ENCODE measurements at places on chromosomes 16 and 17.

- DNase-seq, result no peak
Observed at GRCh38 chr16:31007684-31008083, 2.8 kb downstream of the STX1B start.

DNA sequence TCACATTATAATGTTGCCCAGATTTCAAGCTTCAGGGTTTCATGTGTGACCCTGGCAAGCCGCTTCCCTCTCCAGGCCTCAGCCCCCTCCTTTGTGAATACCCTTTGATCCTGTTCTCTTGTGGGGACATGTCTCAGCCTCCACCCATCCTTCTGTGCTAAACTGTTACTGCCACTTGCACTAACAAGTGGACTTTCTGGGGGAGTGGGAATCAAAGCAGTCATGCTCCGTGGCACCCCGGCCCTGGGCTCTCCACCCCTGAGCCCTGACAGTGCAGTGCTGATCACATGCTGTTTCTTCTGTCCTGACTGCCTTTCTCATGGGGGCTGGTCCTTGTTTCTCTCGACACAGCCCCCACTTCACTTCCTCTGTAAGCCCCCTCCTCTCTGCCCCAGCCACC lies 9.7 kb upstream of the DCAF7 start:
- DNase-seq, result no peak

DNA sequence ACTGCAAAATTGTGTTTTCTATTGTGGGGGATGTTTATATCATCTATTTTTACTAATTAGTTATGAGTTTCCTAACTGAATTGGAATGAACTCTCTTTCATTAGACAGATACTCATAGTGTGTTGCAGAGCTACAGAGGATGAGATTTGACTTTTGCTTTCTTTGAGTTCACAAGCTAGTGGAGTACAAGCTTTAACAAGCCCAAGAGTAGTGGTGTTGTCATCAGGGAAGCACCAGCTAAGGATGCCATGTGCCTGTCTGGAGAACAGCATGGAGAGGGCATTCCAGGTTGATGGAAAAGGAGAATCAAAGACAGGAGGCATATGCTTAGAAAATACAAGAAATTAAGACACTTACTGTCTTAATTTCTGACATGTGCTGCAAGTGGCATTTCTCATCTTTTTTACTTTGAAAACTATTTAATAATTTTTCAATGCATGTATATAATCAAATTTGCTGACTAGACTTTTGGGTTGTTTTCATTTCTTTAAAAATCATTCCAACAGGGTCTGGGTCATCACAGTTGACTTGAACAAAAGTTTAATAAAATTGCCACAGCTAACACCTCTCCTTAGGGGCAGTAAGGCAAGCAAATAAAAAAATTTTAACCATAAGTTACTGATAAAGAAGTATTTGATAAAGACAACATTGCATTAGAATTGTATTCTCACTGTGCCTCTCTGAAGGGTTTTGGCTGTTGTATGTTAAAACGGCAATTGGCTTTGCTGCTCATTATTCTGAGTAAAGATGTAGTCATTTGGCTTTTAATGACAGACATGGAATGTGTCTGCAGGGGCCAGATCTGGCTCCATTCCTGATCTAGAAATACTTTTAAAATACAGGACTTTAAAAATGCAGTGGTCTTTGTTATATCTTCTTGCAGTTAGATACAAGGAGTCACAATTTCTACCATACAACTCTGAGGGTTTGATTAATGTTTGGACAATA lies 323.7 kb upstream of the CDH11 start:
- no peak for DNase-seq

DNA sequence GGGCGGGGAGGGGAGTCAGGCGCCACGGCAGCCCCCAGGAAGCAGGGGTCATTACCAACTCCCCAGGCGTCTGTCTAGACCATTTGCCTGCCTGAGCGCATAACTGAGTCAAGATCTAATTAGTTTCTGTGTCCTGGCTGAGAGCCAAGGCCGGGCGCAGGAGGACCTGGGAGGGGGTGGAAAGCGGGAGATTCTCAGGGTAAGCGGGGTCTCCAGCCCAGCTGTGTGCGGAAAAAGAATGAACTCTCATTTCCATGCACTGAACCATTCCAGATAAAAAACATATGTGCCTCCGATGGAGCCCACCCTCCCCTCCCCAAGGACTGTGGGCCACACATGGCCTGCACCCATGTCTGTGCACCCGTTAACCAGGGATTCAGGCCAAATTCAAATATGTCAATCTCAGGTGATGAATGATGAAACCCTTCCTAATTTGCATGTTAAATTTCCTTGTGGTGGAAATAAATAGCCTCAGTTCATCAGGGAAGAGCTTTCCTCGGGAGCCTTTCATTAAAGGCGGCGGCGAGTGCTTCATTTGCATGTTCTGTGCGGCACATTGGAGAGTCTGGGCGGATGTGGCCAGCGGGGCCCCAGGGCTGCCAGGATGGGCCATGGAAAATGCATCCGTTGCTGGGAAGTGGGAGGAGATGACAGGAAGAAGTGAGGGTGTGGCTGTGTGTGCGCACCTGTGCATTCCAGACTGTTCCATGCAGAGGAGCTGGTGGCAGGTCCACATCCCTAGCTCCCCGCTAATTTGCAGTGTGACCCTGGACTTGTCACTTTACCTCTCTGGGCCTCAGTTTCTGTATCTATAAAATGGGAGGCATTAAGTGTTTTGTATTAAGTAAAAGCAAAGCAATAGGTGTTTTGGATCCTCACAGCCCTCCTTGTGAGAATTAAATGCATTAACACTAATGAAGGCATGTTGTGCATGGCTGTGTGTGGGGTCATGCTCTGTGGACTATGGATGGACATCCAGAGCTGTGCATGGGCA lies 151.1 kb downstream of the SDK2 start:
- DNase-seq, result no peak

DNA sequence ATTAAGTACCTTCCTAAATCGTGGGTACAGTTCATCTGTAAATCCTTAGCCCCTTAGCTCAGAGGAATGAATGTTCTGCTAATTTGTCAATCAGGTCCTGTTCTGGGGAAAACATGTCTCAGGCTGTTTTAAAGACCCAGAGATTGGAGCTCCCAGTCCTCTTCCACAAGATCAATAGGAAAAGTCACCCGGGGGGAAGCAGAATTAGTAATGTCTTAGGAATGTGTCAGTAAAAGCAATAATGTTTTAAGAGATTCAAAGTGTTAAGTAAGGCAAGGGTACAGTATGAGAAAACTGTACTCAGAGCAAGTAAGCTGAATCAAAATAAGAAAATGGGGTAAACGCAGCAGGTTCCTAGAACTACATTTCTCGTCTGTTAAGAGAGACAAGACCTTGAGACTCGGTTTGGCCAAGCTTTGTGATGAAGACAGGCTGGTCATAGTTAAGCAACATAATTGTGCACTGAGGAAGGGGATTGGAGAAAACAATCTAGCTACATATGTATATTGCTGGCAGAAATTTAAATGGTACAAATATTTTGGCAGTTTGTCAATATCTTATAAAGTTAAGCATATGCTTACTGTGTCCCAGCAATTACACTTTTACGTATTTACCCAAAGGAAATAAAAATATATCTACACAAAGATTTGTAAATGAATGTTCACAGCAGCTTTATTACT lies 192.9 kb upstream of the C17orf78 start:
- no peak for DNase-seq

DNA sequence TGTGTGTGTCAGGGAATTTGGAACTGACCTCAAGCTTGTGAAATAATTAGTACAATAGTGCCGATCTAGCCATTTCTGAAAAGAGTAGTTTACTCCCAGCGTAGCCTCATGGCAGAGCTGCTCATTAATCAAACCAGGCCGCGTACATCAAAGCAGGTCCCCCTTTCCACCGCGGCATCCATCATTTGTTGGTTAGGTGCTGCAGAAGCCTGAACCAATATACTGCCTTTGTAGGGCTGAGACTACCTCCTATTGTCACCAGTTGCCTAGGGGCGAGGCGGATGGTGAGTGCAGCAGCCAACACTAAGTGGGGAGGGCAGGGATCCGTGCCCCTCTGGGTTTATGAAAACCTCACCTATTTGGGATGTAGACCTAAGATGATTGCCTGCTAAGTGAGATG lies 264.1 kb downstream of the TMEM114 start:
- no peak for DNase-seq

- peak; percentile 11 for DNase-seq
Observed at GRCh38 chr17:79065105-79065670, 9.4 kb upstream of the ENGASE start.

GRCh38 chr17:41416479-41416878 lies 7.9 kb downstream of the KRT37 start:
- no peak for DNase-seq

DNA sequence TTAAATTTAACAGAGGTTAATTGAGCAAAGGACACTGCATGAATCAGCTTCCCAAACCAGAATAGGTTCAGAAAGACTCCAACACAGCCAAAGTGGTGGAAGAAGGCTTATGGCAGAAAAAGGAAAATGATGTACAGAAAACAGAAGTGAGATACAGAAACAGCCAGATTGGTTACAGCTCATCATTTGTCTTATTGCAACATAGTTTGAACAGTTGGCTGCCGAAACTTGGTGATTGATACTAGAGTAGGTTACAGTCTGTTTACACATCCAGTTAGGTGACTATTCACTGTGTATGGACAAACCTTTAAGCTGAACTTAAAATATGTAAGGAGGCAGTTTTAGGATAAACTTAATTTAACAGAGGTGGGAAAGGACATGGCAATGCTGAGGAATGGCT lies 18.3 kb downstream of the TMEM100 start:
- no peak for DNase-seq

DNA sequence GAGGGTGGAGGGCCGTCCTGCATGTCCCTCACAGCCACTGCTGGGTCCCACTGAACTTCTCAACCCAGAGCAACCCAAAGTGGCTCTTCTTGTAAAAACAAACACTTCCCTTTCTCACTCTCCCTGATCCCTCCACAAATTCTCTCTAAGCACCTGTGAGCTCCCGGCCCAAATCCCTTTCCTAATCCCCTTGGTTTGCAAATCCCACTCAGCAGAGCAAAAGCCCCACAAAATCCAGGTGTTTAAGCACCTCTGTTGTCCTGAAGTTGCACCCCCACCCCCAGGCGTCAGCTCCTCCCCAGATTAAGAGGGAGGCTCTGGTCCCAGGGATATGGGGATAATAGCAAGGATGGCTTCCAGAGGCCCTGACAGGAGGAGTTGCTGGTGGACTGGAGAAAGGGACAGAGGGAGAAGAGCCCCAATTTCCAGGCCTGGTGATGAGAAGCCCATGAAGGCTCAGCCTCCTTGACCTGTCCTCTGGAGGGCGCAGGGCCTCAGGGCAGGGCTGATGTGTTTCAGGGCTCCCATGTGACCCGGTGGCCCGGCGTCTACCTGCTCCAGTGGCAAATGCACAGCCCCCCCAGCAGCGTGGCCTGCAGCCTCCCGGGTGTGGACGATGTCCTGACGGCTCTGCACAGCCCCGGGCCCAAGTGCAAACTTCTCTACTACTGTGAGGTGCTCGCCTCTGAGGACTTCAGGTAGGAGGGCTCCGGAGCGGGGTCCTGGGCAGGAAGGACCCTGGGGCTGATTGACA lies 23.0 kb downstream of the NAGPA start:
- DNase-seq, result no peak

DNA sequence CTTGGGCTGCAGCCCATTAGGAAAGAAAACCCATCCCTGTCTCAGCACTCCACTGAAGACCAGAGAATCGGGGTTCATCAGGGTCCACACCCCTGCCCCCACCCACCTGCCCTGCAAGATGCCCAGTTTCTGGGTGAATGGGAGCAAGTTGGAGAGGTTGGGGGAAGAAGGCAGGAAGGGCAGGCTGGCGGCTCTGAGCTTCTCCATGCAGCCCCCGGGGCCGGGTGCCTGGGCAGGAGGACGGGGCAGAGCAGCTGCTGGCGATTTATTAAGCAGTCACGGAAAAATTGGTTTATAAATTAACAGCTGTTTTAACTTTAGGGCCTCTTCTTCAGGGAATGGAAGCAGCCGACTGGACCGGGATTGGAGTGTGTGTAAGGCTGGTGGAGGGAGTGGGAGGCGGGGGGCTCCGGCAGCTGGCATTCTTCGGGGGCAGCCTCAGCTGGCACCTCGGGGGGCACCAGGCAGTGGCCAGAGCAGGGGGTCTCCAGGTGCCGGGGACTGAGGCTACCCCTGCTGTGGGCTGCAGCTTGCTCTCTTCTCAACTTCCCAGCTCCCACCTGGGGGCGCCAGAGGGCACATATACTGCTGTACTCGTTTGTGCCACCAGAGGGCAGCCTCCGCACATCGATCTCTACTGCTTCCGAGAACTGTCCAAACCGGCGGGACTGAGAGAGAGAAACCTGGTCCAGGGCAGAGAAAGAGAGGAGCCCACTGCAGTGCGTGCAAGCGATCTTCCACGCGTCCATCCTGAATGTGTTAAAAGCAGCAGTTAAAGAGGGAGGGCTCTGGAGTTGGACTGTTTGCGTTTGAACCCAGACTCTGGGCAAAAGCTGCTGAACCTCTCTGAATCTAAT lies 5.0 kb upstream of the PPP1R1B start:
- DNase-seq, result peak; percentile 75

DNA sequence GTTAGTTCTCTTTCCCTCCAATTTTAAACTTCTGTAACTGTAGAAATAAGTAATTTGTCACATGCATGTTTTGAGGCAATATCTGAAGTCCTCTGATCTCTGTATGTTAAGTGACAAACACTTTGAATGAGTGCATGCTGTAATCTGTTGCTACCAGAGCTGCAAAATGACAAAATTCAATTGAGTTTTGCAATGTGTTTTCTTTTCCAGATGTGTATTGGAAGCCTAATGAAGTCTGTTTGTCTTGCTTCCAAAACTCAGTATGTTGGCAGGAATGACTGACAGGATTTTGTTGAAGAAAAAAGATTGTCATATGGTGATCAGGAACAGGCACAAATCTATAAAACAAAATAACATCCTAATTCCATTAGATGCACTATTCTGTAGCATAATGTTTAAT lies 561.6 kb upstream of the CDH8 start:
- DNase-seq, result no peak

- DNase-seq, result no peak
Observed at GRCh38 chr17:725746-726145, 6.7 kb upstream of the TLCD3A start.

DNA sequence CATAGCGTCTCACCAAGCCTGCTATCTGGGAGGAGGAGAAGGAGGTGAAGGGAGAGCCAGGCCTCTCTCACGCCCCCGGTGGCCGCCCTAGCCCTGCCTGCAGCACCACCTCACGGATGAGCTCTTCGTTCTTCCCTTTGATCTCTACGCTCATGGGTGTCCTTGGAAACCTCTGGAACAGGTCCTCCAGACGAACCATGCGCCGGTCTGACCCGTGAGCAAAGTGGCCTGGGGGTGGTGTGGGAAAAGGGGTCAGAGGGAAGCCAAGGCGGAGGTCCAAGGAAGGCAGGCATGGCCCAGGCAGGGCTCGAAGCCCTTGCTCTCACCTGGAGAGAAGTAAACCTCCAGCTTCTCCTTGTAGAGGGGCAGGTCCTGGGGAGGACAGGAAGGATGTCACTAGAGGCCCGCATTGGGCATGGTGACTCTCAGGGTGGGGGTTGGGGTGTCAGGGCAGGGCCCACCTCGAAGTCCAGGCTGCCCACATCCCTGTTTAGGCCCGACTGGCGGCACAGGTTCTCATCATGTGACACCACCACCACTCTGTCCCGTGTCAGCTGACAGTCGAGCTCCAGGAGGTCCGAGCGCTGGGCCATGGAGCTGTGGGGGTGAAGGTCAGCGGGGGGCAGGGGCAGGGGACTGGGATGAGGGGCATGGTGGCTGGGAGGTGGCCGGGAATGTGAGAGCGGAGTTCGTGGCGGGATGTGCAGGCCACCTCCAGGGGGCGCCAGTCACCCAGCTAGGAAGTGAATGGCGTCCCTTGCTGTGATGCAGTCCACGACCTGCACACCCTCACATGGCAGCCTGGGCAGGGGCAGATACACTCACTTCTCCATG lies 923 bp downstream of the GDPD3 start:
- DNase-seq, result peak; percentile 43

All from stimulated activated CD8-positive, alpha-beta memory T cell treated with anti-CD3 and anti-CD28 coated beads, Interleukin-15, amount 100 ng/mL, for 48 hours (primary cell).